Stimulated activated CD4-positive, alpha-beta T cell treated with anti-CD3 and anti-CD28 coated beads, Interleukin-15, amount 100 ng/mL, for 48 hours (primary cell): ENCODE measurements at places on chromosomes 2 and 18.

GRCh38 chr2:104213758-104214157, 640.2 kb upstream of the POU3F3 start:
- DNase-seq, result no peak

DNA sequence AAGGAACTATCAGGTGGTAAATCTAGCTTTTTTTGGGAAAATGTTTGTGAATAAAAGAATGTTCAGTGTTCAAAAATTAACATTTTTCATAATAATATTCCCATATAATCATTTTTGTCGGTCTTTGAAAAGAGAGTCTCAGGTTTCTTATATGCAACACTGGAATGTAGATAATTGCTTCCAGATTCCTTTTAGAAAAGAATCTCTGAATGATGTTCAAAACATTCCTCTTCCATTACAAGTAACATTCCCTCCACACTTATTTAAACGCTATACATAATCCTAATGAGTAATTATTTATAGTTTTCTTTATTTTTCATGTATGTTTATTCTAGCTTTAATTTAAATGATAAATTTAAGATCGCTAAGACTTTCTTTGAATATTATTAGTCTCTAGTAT, 7.0 kb downstream of the ZSWIM2 start:
- DNase-seq, result no peak

GRCh38 chr2:231932711-231932970, 6.4 kb upstream of the NPPC start:
- DNase-seq, result no peak

- no peak for DNase-seq
These were observed 19.3 kb upstream of the HPCAL1 start for GRCh38 chr2:10283106-10284062.

DNA sequence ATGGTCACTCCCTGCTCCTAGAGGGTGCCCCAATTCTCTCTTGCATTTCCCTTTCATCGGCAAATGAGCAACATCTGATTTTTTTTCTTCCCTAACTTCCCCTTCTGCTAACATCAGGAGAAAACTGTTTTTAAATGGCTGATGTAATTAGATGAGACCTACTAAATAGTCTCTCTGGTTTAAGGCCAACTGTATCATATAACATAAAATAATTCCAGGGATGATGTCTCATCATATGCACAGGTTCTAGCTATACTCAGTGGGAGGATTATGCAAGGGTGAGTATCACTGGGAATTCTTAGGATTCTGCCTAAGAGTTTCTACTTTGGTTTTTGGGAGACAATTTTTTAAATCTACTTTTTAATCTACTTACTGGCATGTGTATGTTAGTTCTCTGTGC, 193.4 kb downstream of the PARD3B start:
- no peak for DNase-seq

- DNase-seq, result no peak
These were observed 92.5 kb downstream of the PRPF40A start for GRCh38 chr2:152624805-152625204.

- no peak for DNase-seq
These were observed 77.2 kb downstream of the TLK1 start for GRCh38 chr2:171083451-171083850.

GRCh38 chr2:168495524-168495923, 39.5 kb downstream of the CERS6 start:
- DNase-seq, result no peak

DNA sequence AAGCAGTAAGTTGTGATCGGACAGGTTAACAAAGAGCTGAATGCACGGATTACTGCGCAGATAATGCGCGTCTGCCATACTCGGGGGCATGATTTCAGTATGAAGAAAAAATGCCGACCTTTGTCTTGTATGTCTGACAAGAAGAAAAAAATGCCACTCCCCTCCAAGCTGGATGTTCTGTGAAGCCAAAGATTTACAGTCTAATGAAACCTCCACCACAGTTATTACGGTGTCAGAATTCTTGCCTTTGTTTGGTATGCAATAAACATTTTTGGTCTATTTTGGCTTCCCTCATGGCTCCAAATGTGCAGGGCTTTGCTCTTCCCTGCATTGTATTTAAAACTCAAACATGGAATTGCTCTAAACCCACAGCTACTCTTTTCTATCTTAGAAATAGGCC, 72.2 kb upstream of the THUMPD2 start:
- DNase-seq, result no peak

DNA sequence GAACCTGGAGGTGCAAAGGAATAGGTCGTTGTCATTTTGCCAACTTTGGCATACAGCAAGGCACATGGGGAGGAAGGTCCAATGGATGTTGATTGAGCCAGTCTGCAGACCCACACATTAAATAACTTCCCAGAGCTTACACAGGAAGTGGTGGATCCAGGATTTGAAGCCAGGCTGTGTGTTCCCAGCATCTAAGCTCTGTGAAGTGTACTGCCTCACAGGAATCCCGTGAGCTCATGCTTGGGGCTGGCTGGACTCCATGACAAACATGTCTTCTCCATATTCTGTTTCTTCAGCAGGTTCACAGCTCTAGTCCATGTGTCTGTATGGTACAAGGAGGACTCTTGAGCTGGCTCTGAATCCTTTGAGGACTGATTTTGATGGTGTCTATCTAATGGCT, 63.9 kb downstream of the KLHL29 start:
- no peak for DNase-seq

- DNase-seq, result no peak
These were observed 75.1 kb downstream of the CPO start for GRCh38 chr2:207014424-207014823.

GRCh38 chr2:29014811-29015421, 33.8 kb downstream of the TOGARAM2 start:
- DNase-seq, result peak; percentile 65

GRCh38 chr2:237879058-237879430, 19.6 kb downstream of the RAMP1 start:
- DNase-seq, result no peak

- DNase-seq, result no peak
These were observed 65.4 kb upstream of the DSG1 start for GRCh38 chr18:31252522-31252921.

DNA sequence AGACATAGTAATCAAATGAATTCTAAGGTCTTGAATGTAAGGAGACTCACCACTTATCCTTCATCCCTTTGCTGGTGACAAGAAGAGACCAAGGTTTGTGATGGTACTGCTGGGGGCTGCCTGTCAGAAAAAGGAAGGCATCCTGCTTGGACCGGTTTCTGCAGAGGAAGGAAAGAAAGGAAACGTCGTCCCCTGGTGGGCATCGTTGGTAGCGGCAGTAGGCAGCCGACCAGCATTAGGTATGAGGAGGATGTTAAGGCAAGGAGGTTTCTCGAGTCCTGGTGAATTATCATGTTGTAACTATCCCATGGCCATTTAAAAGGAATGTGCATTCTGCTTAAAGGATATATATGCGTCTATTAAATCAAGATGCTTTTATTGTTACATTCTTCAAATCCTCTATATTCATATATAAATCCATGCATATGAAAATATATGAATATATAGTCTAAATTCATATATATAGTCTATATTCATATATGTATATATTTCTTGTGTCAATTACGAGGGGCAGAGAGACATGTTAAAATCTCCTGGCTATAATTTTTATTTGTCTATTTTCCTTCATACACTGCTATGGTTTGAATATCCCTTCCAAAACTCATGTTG, 94.4 kb upstream of the TGFA start:
- peak; percentile 53 for DNase-seq

DNA sequence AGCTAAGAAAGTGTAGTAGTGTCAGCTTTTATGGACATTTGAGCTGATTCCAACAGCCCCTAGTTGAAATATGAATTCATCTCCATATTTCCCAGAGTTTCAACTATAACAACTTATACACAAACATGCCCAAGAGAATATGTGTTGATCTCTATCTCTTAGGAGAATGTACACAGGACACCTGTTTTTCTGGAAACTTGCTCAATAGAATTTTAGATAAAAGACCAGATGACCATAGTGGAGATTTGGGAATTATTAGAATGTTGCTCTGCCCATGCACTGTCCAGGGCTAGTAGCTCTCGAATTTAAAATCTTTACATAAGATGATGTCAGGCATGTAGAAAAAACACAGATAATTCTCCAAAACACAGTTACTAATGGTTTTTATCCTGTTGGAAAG, 162.3 kb upstream of the VRK2 start:
- no peak for DNase-seq

DNA sequence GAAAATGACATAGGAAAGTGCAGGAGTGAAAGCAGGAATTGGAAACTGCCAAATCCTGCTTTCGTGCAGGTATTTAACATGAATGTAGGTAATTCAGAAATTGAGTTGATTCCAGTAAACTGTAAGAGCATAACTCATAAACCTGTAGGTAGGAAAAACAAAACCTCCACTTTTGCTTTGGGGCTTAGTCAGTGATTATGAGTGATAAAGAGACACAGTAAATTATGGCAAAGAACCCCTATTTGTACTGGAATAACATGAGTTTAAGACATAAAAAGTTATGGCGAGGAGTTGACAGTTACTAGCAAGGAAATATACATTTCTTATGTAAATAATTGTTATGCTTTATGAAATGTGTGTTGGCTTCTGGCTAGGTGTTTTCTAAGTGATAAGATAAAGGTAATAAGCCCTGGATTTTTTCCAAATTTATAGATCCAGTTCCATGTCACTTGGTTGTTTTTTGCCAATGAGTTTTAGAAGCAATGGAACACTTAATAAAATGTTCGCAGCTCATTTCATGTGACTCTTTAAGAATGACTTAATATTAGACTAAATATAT, 17.3 kb downstream of the MAP3K20 start:
- DNase-seq, result no peak

- no peak for DNase-seq
These were observed 3.8 kb upstream of the ATP8B1 start for GRCh38 chr18:57806978-57807285.

- DNase-seq, result no peak
These were observed 681.0 kb downstream of the KCNJ3 start for GRCh38 chr2:155379494-155379893.

- no peak for DNase-seq
These were observed 15.3 kb downstream of the STRN start for GRCh38 chr2:36951027-36951518.

DNA sequence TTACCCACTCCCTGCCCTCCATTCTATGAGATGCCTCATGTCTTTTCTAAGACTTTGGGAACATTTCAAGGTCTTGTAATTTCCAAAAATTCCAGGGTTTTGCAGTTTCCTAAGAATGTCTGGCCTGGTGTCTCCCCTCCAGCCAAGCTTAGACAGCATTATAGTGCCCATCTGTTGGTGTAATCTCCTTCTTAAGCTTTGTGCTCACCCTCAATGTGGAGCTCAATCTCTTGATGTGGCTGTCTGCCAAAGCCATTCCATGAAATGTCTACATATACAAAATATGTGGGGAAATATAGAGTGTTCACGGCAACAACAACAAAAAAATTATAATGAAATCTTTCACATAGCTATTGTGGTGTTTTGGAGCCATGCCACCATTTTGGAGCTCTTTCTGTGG, 558.4 kb downstream of the PIK3C3 start:
- no peak for DNase-seq

DNA sequence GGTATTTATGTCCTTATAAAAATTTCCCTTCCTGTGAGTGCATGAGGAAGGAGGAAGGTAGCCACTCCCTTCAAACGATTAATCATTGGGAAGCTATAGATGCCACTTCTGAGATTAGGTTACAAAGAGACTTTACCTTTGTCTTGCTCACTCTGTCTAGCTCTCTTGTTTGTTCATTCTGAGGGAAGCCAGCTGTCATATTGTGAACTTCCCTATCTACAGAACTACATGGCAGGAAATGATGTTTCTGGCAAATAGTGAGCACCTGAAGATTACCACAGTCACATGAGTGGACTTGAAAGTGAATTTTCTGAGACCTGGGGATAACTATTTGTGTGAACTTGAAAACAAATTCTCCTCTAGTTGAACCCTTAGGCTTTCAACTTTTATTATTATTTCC, 776.8 kb downstream of the CCDC85A start:
- no peak for DNase-seq

- DNase-seq, result no peak
These were observed 47.0 kb upstream of the SEMA4C start for GRCh38 chr2:96916646-96917543.

- DNase-seq, result no peak
These were observed 478 bp downstream of the CLHC1 start for GRCh38 chr2:55231546-55232083.

- no peak for DNase-seq
These were observed 445 bp downstream of the C1GALT1C1L start for GRCh38 chr2:43675646-43676321.

DNA sequence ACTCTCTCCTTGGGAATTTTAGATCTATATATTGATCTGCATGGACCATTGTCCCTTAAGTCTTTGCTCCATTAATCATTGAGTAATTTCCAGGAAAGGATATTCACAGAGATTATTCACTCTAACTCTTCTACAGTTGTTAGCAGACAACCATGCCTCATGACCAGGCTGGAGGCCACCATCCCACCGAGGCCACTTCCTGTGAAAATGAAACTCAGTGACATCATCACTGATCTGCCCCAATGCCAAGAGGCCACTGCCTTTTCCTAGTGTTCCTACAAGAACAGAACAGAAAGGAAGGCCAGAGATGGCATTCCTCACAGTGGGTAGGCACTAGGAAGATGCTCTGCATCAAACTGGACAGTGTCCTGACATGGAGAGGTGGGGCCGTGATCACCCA, 161.3 kb downstream of the DTNA start:
- DNase-seq, result no peak

DNA sequence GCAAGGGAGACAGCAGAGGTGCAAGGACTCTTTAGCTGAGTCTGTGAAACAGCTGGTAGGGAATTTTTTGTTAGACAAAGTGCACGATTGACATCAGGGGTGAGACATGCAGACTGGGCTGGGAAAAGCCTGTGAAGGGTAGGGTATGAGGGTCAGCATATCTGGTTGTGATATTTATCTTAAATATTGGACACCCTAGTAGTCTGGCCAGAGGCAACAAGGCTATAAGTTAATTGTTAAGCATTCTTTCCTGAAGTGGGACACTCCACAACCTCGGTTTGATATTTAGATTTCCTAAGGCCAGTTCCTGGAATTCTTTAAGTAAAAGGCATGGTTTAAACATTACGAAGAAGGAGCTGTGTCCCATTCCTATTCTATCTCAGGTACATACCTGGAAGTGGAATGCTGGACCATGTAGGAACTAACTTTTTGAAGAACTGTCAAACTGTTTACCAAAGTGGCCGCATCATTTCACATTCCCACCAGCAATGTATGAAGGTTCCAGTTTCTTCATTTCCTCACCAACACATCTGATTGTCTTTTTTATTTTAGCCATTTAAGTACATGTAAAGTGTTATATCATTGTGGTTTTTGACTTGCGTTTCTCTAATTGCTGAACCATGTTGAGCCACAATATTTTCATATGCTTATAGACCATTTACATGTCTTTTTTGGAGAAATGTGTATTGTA, 22.5 kb downstream of the EHBP1 start:
- DNase-seq, result no peak

DNA sequence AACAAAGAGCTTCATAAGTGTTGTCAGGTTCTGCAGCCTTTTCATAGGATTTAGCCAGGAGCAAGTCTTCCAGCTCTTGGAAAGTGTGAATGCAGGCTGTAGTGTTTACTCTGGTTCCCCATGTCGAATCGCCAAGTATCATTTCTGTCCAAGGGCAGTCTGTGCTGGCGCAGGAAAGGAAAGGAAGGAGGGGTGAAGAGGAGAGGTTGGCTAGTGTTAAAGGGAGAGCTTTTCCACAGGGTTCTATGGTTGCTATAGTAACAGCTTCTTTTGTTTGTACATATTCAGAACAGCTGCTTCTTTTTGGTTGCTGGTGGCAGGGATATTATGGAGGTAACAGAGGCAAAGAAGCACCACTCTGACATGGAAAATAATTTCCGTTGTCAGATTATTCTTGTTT, 69.9 kb downstream of the KCNH7 start:
- DNase-seq, result no peak

GRCh38 chr2:201058914-201059313, 12.6 kb downstream of the HYCC2 start:
- no peak for DNase-seq
